ENCODE measurements at places on chromosomes 4 and X. TPM values are rescaled to one million over a fixed set of nuclear protein-coding genes. Genes with fewer than 3 reads are reported as not detected.

The SOX3 gene
- not detected for total RNA-seq

The DGAT2L6 gene
- not detected for total RNA-seq

The HMX1 gene
- total RNA-seq = not detected

The COL4A6 gene
- total RNA-seq = 0.28 TPM

The GRIA2 gene
- total RNA-seq = not detected

The HPSE gene
- total RNA-seq = 0.28 TPM

The DNAAF6 gene
- total RNA-seq = not detected

DNA sequence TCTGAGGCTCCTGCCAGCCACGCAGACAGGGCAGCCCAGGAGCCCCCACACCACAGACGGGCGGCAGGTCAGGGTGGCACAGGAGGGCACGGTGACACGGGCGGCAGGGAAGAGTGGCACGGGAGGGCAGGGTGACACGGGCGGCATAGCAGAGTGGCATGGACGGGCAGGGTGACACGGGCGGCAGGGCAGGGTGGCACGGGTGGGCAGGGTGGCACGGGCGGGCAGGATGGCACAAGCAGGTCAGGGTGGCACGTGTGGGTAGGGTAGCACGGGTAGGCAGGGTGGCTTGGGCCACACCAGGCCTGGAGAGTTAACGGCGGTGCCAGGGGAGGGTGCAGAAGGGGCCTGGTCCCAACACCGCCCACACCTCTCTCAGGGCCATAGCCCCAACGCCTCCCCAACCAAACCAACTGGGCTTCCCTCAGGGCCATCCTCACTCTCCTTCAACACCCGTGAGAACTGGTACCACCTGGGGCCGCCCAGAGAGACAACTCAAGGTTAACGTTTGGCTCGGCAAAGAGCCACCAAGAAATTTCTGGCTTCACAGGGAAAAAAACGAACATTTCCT is 3.4 kb downstream of the CTBP1 start:
- no peaks in the 10 kb centered on the region for H3K27me3 ChIP-seq
- no peak overlapping the region for H3K4me3 ChIP-seq
- peaks cover 19% of the 10 kb centered on the region for H3K4me1 ChIP-seq
- no peak for DNase-seq

GRCh38 chr4:114497116-114497515 is 101.5 kb upstream of the UGT8 start:
- no peak overlapping the region for H3K27ac ChIP-seq
- H3K27me3 ChIP-seq = no peaks in the 10 kb centered on the region
- H3K36me3 ChIP-seq = no peaks in the 10 kb centered on the region
- H3K4me1 ChIP-seq = no peaks in the 10 kb centered on the region

GRCh38 chrX:94366616-94367015 is 692.6 kb downstream of the FAM133A start:
- H3K36me3 ChIP-seq = no peaks in the 10 kb centered on the region
- H3K4me3 ChIP-seq = no peak overlapping the region
- no peaks in the 10 kb centered on the region for H3K27me3 ChIP-seq
- DNase-seq = no peak
- H3K4me1 ChIP-seq = no peaks in the 10 kb centered on the region
- no peak overlapping the region for H3K27ac ChIP-seq

GRCh38 chr4:142405021-142405694 is 440.9 kb downstream of the INPP4B start:
- no peaks in the 10 kb centered on the region for H3K27me3 ChIP-seq
- DNase-seq = peak; percentile 68
- H3K4me1 ChIP-seq = peaks cover 12% of the 10 kb centered on the region
- H3K4me3 ChIP-seq = peak overlapping the region; percentile 58
- no peaks in the 10 kb centered on the region for H3K36me3 ChIP-seq

- H3K4me1 ChIP-seq = no peaks in the 10 kb centered on the region
- no peaks in the 10 kb centered on the region for H3K36me3 ChIP-seq
- DNase-seq = peak; percentile 5
- H3K4me3 ChIP-seq = no peak overlapping the region
- peaks cover 24% of the 10 kb centered on the region for H3K27me3 ChIP-seq
- no peak overlapping the region for H3K27ac ChIP-seq
Measured at GRCh38 chrX:110852180-110852579, 56.6 kb upstream of the CHRDL1 start.

- H3K36me3 ChIP-seq = no peaks in the 10 kb centered on the region
- H3K27me3 ChIP-seq = no peaks in the 10 kb centered on the region
- peaks cover 10% of the 10 kb centered on the region for H3K4me1 ChIP-seq
- H3K27ac ChIP-seq = no peak overlapping the region
- DNase-seq = peak; percentile 6
Measured at GRCh38 chrX:153468008-153468580, 2.3 kb downstream of the HAUS7 start.

DNA sequence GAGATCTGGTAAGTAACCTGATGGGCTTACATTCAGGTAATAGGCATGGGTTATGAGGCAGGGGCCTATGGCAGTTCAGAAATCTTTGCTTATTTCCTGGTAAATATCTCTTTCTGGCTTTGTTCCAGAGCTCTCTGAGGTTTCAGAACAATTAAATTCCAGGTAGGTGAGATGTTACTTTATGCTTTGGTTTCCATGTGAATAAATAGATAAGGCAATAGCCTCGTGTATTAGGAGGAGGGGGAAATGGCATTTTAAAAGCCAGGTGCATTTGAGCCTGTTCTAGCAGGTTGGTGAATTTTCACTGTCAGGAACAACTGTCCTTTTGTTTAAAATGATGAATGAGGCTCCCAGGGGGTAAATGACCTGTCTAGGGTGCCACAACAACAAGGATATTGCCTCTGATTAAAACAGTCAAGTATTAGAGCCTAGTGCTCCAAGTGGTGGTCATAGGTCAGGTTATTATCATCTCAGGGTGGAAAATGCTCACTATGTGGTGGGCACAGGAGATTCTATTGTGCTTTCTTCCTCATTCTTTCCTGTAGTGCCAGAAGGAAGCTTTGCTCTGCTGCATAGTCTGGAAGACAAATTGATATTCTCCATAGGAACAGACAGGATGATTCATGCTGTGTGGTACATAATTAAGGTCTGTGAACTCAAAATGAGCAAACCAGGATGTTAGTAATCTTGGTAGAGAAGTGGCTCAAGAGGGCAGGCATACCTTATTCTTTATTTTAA is 296.2 kb downstream of the INPP4B start:
- DNase-seq = peak; percentile 81
- H3K27ac ChIP-seq = no peak overlapping the region
- H3K36me3 ChIP-seq = no peaks in the 10 kb centered on the region
- peaks cover 7% of the 10 kb centered on the region for H3K4me1 ChIP-seq
- no peaks in the 10 kb centered on the region for H3K27me3 ChIP-seq

GRCh38 chr4:15888515-15888914 is 50.0 kb downstream of the FGFBP1 start:
- no peak overlapping the region for H3K27ac ChIP-seq
- no peak overlapping the region for H3K4me3 ChIP-seq
- H3K27me3 ChIP-seq = peaks cover 33% of the 10 kb centered on the region
- peak; percentile 12 for DNase-seq

- H3K36me3 ChIP-seq = no peaks in the 10 kb centered on the region
- H3K4me3 ChIP-seq = no peak overlapping the region
- peak; percentile 84 for DNase-seq
- no peaks in the 10 kb centered on the region for H3K27me3 ChIP-seq
Measured at GRCh38 chr4:19438233-19438632, 813.5 kb upstream of the SLIT2 start.

DNA sequence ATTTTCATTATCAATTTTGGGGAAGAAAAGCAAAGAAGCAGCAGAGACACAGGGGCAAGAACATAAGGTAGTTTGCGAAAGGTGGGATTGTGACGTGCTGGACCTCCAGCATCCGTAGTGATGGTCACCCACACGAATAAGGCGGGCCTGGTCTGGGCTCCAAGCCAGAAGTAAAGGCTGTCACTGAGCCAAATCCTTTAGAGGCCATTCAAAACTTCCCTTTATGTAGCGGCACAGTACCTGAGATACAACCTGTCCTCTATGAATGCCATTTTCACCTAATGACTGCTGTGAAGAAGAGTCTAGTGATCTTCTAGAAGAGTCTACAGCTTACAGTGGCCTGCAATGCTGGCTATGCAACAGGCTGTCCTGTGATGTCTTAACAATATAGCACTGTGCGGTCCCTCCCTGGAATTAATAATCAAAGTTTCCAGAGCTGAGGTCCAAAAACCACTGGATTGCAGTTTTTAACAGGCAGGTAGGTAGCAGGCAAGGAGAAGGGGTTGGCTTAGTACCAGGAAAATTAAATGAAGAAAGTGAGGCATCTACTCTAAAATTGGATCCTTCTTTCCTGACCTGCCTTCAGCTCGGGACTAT is 56.2 kb downstream of the TRIML1 start:
- peaks cover 3% of the 10 kb centered on the region for H3K4me1 ChIP-seq
- DNase-seq = no peak
- no peak overlapping the region for H3K27ac ChIP-seq

- no peak overlapping the region for H3K27ac ChIP-seq
- no peaks in the 10 kb centered on the region for H3K4me1 ChIP-seq
- H3K4me3 ChIP-seq = no peak overlapping the region
- no peak for DNase-seq
- H3K36me3 ChIP-seq = no peaks in the 10 kb centered on the region
Measured at GRCh38 chr4:151524610-151525009, 115.6 kb downstream of the FHIP1A start.

DNA sequence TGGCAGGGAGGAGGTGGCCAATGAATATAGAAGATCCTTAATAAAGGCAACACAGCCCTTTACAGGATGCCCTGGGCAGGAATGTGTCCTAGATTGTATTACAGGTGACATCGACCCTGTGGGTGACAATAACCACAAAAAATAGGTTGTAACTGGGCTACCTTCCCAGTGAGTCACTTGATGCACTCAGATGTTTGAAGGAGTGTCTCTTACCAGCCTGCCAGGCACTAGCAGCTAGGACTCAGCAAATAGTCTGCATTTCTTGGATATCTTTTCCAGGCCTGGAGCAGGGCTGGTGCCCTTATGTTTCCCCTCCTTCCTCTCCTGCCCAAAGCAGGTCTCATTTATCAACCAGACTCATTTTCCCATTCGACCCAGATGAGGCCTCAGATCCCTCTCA is 50.9 kb upstream of the TMEM164 start:
- DNase-seq = no peak
- no peaks in the 10 kb centered on the region for H3K36me3 ChIP-seq
- H3K27me3 ChIP-seq = peaks cover 6% of the 10 kb centered on the region
- no peaks in the 10 kb centered on the region for H3K4me1 ChIP-seq
- no peak overlapping the region for H3K27ac ChIP-seq

DNA sequence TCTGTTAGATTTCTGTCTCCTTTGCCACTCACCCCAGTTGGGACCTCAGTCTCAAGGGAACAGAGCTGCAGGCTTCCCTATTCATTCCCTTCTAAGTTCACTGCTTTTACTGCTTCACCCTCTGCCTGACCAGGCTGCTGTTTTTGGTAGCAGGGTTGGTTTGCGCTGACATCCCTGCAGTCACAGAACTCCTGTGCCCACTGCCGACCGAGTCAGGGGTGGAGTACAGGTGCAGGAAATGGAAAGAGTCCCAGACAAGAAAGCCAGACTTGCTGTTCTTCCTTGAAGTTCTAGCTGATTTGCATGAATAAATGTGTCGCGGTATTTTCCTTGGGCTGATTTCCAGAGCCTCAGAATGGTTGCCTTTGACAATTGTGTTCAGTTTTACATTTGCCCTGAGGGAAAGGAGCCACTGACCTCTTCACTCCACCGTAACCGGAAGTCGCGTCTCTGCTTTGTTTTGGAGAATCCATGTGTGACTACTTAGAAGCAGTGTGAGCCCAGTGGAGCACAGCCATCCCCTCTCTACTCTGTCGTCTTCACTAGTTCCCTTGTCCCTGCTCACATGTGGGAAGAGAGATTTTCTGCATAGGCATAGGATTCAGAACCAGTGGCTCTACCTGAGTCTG is 84.8 kb downstream of the TNIP2 start:
- no peak overlapping the region for H3K27ac ChIP-seq
- no peak for DNase-seq
- H3K27me3 ChIP-seq = no peaks in the 10 kb centered on the region
- 0 out of 2 replicates have a peak, but pooled peaks cover 2% of the 10 kb centered on the region for H3K4me1 ChIP-seq
- peaks cover 33% of the 10 kb centered on the region for H3K36me3 ChIP-seq
- H3K4me3 ChIP-seq = no peak overlapping the region

DNA sequence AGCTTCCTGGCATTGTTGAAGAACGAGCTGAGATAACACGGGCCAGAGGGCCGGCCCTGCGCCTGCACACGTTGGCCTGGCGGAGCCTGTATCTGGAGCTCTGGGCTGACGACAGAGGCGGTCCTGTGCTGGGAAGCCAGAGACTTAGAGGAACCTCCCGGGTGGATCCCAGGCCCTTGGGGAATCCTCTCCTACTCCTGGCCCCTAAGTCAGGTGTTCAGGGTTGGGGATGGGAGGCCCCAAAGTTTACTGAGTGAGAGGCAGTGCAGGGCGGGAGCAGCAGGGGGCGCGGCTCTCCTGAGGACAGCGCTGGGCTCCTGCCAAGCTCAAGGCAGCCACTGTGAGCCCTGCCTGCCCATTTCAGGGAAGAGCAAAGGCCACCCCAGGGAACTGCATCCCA is 2.5 kb upstream of the HTRA3 start:
- no peak overlapping the region for H3K4me3 ChIP-seq
- H3K36me3 ChIP-seq = no peaks in the 10 kb centered on the region
- H3K27ac ChIP-seq = no peak overlapping the region
- peak; percentile 33 for DNase-seq
- peaks cover 5% of the 10 kb centered on the region for H3K4me1 ChIP-seq
- H3K27me3 ChIP-seq = peaks cover 9% of the 10 kb centered on the region

DNA sequence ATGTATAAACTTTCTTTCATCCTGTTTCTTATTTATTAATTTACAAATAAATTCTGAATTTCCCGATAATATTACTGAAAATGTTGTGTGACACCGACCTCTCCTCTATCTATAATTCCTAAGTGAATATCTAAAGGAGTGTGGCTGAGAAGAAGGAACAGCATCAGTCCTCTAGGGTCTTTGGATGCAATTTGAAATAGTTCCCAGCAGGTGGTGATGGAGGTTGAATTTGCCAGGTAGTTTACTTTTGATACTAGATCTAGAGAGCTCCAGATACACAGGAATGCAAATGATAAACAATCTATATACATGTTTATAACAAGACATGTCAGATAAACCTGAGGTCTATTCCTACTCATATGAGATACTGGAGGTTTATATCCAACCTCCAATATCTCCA is 305.4 kb downstream of the PCDH18 start:
- no peak overlapping the region for H3K27ac ChIP-seq
- no peaks in the 10 kb centered on the region for H3K27me3 ChIP-seq
- peak; percentile 16 for DNase-seq
- H3K4me1 ChIP-seq = no peaks in the 10 kb centered on the region

- H3K4me1 ChIP-seq = peaks cover 5% of the 10 kb centered on the region
- H3K36me3 ChIP-seq = no peaks in the 10 kb centered on the region
- no peaks in the 10 kb centered on the region for H3K27me3 ChIP-seq
Measured at GRCh38 chr4:109079201-109079600, 223.3 kb downstream of the COL25A1 start.

GRCh38 chrX:19782419-19782818 is 105.0 kb downstream of the SH3KBP1 start:
- no peaks in the 10 kb centered on the region for H3K4me1 ChIP-seq
- no peak for DNase-seq
- no peaks in the 10 kb centered on the region for H3K36me3 ChIP-seq
- H3K27me3 ChIP-seq = no peaks in the 10 kb centered on the region
- no peak overlapping the region for H3K4me3 ChIP-seq
- no peak overlapping the region for H3K27ac ChIP-seq

Data from IMR-90 (cell line).